ENCODE measurements at places on chromosomes 1 and 21.

DNA sequence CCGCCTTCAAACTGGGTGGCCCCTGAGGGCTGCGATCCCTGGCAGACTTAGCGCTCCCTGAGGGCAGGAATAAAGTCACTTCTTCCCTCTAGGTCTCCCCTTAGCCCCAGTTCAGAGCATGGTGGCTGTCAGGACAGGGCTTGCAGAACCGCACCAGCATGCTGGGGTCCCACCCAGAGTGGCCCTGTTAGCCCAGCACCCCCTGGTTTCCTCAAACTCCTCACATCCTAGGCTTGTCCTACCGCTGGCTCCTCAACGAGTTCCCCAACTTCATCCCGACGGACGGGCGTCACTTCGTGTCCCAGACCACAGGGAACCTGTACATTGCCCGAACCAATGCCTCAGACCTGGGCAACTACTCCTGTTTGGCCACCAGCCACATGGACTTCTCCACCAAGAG, 15.8 kb downstream of the CNTN2 start:
- DNase-seq, result no peak

DNA sequence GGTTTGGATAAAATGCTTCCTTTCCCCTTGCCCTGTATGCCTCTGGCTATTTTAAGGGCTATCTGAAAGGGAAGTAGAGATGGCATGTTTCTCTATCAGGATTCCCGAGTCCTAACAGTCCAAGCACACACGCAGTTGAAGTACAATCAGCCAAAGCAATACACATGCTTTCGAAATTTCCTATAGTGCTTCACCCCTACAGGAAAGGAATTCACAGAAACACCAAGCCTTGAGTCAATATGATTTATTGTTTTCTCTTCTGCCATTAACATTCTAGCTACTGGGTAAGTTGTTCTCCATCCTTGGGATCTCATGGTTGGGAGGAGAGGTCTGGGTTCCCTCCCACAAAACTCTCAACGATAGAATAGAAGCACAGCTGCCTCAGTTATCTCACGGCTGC, 8.7 kb downstream of the ITLN1 start:
- DNase-seq, result no peak

DNA sequence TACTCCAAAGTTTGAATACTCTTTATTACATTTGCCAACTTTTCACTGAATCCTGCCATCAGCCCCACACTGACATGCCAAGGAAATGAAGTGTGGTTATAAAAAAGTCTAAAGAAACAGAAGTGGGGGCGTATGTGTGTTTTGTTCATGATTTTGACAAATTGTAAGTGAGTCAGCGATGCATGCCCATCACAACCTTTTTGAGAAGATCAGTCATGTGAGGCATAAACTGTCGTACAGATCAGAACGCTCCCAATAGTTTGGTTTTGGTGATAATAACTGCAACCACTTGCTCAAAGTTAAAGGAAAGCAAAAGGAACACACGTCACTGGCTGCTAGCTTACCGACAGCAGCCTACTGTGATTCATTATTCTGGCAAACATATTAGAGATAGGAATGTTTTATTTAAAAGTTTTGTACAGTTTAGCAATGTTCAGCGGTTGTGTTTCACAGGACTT, 95.6 kb downstream of the RGS2 start:
- DNase-seq, result no peak

GRCh38 chr1:60245324-60245723, 171.8 kb upstream of the C1orf87 start:
- DNase-seq, result no peak

DNA sequence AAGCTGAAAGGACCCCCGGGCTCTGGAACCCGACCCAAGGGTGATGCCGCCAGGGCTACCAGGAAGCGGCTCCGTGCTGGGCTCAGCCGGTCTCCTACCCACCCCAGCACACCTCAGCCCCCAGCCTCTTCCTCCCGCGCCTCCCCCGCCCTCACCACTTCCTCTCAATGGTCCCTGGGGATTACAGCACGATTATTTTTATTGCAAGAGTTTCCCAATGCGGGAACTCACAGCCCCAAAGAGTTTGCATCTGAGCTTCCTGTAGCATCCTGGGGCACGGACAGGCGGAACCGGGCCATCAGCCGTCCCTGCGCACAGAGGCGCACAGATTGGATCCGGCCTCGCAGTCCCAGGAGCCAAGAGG, 8.7 kb upstream of the SLX9 start:
- peak; percentile 64 for DNase-seq

DNA sequence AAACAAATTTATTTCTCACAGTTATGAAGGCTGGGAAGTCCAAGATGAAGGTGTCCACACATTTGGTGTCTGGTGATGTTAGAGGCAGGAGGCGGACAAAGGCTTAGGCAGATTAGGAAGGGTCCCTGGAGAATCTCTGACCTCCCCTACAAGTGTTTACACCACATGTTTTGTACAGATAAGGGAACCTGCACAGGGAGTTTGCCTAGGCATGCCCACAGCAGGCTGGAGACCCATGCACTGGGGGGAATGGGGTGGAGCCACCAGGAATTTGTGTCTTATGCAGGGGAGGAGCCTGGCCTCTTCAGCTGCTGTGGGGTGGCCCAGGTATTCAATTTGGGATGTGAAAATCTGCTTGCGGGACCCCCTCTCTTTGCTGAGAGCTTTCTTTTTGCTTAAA, 131.3 kb downstream of the PATJ start:
- no peak for DNase-seq

DNA sequence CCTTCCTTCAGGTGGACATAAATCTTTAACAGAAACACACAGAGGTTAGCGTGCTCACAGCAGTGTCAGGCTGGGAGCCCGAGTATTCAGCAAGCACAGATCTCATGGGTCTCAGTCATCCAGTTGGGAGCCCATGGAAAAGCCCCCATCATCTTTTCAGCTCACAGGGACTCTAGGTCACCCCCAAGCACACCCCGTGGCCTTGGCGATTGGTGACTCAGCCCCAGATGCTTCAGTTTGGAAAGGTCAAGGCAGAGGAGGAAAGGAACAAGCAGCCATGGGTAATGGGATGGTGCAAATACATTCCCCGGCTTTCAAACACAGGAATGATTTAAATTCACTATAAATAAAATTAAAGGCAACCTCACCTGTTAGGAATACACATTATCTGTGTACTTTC, 88.9 kb downstream of the PGBD5 start:
- no peak for DNase-seq

- no peak for DNase-seq
Observed at GRCh38 chr1:163928651-163929050, 606.9 kb downstream of the NUF2 start.

DNA sequence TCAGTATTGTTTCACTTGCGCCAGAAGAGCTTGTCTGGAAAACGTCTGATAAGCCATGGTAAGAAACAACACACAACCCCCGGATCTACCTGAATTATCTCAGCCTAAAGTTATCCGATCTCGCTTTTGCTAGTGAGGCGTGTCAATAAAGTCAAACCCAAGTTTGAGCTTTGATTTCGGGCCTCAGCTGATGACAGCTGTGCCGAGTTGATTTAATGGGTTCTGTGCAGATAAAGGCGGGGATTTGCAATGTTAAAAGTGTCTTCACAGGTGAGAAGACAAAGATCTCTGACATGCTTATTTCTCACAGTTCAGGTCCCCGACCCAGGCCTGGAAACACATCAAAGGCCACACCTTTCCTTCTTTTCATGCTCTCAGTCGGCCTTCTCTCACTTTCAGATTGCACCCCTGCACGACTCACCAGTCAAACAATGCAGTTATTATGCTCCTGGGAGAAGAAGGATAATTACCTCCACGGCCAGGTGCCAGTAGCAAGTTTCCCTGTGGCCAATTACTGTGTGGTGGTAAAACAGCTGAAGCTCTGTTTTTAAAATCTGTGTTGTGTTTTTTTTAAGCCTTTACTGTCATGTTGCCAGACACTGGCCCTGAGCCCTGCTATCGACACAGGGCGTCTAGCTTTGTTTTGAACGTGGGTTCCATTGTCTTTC, 245.3 kb upstream of the RUNX1 start:
- DNase-seq, result no peak

- no peak for DNase-seq
Observed at GRCh38 chr1:171446386-171446785, 38.9 kb upstream of the PRRC2C start.

DNA sequence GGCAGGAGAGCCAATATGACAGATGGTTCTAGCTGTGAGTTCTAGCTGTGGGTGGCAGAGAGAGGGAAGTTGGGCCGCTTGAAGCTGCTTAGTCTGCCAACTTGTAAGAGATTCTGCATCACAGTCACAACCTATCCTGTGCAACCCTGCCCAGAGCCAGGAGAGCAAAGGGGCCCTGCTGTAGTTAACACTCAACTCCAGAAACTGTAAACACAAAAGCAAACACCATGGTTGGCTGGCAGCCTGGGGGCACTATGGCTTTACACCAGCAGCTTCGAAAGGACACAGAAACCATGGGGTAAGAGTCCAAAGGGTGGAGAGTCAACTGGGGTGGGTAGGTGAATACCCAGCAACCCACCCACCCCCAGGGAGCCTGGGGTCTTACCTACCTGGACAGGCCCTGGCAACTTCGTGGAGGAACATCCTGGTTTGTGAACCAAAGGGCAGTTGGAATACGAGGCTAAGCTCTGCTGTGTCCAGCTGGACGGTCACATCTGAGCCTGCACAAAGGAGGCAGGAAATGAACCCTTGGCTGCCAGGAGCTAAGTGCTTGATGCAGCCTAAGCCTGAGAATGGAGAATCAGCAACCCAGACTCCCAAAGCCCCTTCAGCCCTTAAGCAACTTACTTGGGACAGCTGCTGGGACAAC, 6.4 kb downstream of the INPP5B start:
- no peak for DNase-seq

- DNase-seq, result no peak
Observed at GRCh38 chr1:172449585-172450523, 6.0 kb upstream of the PIGC start.

- no peak for DNase-seq
Observed at GRCh38 chr1:81558291-81559076, 242.2 kb upstream of the ADGRL2 start.

GRCh38 chr21:42063191-42063570, 7.9 kb upstream of the UMODL1 start:
- peak; percentile 39 for DNase-seq

GRCh38 chr21:34983680-34984086, 65.4 kb downstream of the RUNX1 start:
- no peak for DNase-seq

DNA sequence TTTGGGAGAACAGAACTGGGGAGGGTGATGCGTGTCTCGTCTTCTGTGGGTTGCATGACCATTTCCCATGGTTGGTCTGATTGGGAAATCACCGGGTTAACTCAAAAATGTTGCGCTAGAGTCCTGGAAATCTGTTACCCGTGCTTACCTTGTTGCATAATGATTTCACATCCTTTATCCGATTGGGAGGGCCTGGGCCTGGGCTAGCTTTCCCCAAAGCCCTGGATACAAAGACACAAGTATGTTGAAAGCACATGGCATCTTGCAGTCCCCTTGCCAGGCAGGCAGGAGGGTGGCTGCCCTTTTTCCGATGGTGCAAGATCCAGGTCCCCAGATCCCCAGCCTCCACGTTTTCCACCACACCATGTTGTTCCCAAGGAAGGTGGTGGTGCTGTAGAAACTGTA, 582 bp downstream of the TRPM2 start:
- no peak for DNase-seq

DNA sequence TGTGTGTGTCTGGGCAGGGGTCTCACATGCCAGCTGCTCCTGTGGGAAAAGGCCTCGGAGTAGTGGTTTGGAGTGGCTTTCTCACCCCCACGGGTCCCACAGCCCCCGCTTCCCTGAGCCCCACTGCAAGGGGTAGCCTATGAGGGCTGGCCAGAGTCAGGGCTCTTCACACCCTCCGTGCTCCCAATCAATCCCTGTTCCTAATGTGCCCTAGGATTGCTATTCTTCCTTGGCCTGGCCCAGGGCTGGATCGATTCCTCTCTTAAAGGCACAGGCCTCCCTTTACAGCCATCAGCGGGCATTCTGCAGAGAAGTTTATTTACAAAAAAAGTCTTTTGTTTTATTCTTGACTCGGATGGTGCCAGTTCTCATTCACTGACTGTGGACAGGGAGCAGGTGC, 19.3 kb upstream of the ACTL8 start:
- DNase-seq, result no peak

DNA sequence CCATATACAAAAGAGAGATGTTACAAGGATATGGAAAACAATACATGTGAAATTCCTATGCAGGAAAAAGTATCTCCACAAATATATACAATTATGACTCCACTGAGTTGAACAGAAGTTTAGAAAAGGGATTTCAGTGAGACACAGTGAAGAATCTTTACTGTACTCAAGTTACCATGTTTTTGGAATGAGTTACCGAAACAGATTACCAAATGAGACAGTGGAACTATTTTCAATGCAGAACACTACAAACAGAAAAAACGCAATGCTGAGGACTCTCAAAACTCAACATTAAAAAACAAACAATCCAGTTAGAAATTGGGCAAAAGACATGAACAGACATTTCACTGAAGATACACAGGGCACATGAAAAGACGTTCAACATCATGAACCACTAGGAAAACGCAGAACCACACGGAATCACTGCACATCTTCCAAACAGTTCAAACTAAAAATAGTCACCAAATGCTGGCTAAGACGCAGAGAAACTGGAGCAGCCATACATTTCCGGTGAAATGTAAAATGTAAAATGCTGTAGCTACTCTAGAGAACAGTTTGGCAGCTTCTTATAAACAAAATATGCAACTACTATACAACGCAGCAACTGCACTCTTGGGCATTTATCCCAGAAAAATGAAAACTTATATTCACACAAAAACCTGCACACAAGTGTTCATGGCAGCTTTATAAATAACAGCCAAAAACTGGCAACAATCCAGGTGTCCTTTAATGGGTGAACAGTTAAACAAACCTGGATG, 118.7 kb downstream of the UBR4 start:
- DNase-seq, result no peak

DNA sequence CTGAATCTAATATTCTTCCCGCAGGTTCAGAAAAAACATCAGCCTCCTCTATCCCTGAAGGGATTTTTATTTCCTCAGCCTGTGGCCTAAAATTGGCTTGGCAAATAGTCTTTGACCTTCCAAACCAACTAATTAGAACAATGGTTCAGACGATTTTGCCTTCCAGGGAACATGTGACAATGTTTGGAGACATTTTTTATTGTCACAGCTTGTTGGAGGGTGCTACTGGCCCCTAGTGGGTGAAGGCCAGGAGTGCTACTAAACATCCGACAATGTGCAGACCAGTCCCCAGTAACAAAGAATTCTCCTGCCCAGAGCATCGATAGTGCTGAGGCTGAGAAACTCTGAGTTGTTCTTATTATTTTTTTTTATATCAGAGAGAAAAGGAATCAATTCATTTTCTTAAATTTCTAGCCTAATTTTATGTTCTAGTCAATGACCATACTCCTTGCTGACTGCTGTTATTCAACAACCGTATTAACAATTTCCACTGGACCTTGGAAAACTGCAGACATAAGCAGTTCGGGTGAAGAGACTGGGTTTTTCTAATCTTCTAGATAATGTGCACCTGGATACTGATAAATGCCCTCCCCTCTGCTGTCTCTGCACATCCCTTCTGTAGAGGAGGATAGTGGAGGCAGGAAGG, 280.7 kb downstream of the LMX1A start:
- no peak for DNase-seq

GRCh38 chr1:21857840-21858670, 46.0 kb downstream of the LDLRAD2 start:
- no peak for DNase-seq

All from activated B cell treated with CpG ODN at 0.5 μM for 24 hours (primary cell).